ENCODE measurements at places on chromosomes 12 and 14. TPM values are rescaled to one million over a fixed set of nuclear protein-coding genes. Genes with fewer than 3 reads are reported as not detected.

Gene CLEC7A
- 1.0 TPM for total RNA-seq

Gene CACNA1C
- total RNA-seq = 2.9 TPM

Gene SIX1
- 41.4 TPM for total RNA-seq

GRCh38 chr12:52296572-52297215 lies 5.4 kb upstream of the KRT81 start:
- H3K36me3 ChIP-seq = no peaks in the 10 kb centered on the region
- no peaks in the 10 kb centered on the region for H3K4me1 ChIP-seq
- no peak overlapping the region for H3K4me3 ChIP-seq
- peaks cover 5% of the 10 kb centered on the region for H3K27me3 ChIP-seq
- no peak for DNase-seq

Gene MYH7
- 8,888 TPM for total RNA-seq

Gene FOXG1
- total RNA-seq = 5.5 TPM

GRCh38 chr12:99852666-99853065 lies 132.1 kb downstream of the ANKS1B start:
- no peak overlapping the region for H3K4me3 ChIP-seq
- no peaks in the 10 kb centered on the region for H3K4me1 ChIP-seq
- no peak for DNase-seq
- no peaks in the 10 kb centered on the region for H3K27me3 ChIP-seq
- no peak overlapping the region for H3K27ac ChIP-seq

GRCh38 chr12:79162147-79162772 lies 297.7 kb downstream of the SYT1 start:
- H3K27ac ChIP-seq = no peak overlapping the region
- no peaks in the 10 kb centered on the region for H3K4me1 ChIP-seq
- no peaks in the 10 kb centered on the region for H3K27me3 ChIP-seq

- DNase-seq = no peak
- no peak overlapping the region for H3K27ac ChIP-seq
- no peak overlapping the region for H3K4me3 ChIP-seq
- H3K36me3 ChIP-seq = no peaks in the 10 kb centered on the region
- H3K27me3 ChIP-seq = peaks cover 3% of the 10 kb centered on the region
These were observed 16.5 kb downstream of the MYO1A start for GRCh38 chr12:57033431-57033830.

DNA sequence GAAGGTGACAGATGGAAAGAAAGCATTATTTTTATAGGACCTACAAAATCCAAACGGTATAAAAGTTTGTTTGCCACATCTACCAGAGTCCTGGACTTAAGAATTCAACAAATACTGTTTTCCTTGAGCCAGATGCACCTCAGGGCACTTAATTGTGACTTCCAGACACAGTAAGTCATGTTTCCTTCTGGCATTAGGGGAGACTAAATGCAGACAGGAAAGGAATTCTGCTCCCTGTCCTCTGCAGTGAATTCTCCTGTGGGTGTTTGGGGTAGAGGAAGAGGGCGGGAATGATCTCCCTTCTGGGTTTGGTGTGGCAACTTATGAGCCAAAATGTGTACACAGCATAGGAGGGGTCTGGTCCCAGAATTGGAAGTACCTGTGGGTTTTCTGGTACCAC lies 93.9 kb upstream of the ZDHHC17 start:
- DNase-seq = no peak
- H3K4me1 ChIP-seq = no peaks in the 10 kb centered on the region
- H3K27ac ChIP-seq = no peak overlapping the region
- H3K36me3 ChIP-seq = no peaks in the 10 kb centered on the region
- H3K27me3 ChIP-seq = no peaks in the 10 kb centered on the region

DNA sequence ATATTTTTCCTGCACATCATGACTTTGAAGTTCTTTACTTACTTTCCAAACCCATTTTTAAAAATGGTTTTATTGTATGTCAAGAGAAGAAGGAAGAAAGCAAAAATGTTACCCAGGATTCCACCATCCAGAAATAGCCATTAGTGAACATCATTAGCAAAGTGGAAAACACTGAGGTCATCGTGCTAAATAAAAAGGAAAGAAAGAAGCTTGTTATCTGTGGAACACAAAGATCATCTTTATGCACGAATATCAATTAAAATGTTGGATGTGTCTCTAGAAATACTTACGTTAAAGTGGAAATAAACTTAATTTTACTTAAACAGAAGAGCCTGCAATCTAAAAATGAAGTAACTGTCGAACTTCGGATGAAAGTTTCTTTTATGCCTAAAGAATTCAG lies 27.3 kb downstream of the SFSWAP start:
- H3K36me3 ChIP-seq = peaks cover 73% of the 10 kb centered on the region
- H3K4me3 ChIP-seq = no peak overlapping the region
- H3K27ac ChIP-seq = peak overlapping the region; percentile 43
- H3K27me3 ChIP-seq = no peaks in the 10 kb centered on the region
- no peak for DNase-seq

- no peaks in the 10 kb centered on the region for H3K36me3 ChIP-seq
- no peak overlapping the region for H3K27ac ChIP-seq
- H3K27me3 ChIP-seq = no peaks in the 10 kb centered on the region
These were observed 587.4 kb downstream of the AACS start for GRCh38 chr12:125652681-125653080.

All from psoas muscle (tissue), 8 donors.